WTC11 (cell line): ENCODE measurements at places on chromosomes 13 and 19.

DNA sequence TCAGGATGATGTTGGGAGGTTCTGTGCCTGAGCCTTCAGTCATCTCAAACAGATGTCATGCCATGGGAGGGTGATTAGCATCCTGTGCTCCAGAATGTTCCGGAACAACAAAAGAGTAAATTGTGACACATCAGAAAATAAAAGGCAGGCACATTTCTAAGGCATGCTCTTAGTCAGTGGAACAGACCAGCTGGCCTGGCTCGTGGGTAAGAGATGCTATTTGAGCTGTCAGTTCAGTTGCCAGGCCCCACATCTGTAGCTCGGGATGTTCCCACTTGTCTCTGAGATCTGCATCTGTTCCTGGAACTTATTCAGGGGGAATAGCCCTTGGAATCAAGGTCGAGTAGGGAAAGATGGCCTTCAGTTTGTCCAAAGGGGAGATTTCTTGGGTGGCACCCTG is 26.0 kb downstream of the OLFM4 start:
- no peak for DNase-seq

DNA sequence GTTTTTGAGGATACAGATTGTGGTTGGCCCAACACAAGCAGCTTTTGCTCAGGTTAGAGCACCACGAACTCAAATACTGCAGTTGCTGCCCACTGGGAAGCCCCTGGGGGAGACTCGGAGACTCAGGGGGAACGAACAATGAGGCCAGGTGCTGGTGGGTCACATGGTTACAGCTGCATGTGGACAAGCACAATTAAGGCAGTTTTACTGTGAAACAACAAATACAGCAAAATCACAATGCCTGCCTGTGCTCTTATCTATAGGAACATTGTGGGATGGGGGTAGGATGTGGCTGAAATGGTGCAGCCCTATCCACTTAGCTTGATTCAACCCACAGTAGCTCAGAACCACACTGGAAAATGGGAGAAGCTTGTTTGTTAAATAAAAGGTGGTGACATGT is 119.7 kb upstream of the SPATA13 start:
- no peak for DNase-seq

DNA sequence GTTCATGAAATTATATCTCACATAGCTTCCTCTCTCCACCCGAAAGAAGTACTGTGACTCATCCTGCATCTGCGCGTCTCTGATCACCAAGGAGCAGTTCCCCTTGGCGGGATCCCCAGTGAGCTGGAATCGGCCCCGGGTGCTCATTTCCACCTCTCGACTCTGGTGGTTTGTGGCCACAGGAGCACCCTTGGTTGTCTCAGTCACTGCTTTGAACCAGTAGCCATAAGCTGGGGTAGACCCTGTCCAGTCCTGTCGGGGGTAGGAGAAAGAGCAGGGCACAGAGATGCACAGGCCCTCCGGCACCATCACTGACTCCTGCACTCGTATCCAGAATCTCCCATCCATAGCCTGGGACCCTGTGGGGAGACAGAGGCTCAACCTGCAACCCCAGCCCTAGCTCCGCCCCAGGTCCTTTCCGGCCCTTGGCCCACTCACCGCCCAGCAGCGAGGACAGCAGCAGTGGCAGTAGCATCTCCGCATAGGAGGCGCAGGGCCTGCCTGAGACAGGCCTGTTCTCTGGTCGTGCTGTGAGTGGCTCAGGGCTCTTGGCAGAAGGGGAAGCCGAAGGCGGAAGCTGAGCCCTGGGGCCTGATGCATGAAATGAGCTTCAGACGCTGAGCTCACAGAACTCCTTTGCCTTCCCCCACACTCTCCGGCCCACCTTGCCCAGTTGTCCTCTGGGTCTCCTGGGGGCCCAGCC is at the start of gene SIGLEC10:
TSS of gene SIGLEC10 (minus strand) at position 536 of the 703 bp plus-strand sequence. CDS start at position 475, 61 bp downstream.
- peak; percentile 31 for DNase-seq

DNA sequence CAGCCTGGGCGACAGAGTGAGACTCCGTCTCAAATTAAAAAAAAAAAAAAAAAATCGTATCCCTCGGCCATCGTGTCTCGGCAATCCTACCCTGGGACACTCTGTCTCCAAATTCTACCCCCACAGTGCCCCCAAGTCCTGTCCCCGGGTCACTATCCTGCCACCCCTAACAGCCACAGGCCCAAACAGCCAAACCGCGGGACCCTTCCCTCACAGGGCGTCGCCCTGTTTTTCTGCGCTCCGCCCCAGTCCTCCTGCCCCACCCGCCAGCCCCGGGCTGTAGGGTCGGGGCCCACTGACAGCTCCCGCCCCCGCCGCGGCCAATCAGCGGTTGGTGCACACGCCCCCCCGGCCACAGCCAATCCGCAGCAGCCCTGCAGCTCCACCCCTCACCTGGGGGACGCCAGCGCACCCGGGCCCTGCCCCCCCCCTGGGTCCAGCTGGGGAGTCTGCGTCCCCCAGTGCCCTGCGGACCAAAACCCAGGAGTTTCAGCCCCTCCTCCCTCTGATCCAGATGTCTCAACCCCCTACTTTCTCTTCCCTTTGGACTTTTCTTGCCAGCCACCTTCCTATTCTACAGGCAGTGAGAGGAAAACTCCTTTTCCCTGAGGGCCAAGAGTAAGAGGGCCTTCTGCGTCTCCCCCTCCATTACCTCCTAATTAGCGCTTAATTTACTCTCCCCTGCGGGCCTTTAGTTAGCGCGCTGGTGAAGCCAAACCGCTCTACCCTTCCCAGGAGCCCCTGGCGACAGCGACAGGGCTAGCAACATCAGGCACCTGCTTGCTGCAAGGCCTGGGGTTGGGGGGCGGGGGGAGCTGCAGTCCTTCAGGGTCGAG is 1.5 kb upstream of the BCAT2 start:
- peak; percentile 92 for DNase-seq

DNA sequence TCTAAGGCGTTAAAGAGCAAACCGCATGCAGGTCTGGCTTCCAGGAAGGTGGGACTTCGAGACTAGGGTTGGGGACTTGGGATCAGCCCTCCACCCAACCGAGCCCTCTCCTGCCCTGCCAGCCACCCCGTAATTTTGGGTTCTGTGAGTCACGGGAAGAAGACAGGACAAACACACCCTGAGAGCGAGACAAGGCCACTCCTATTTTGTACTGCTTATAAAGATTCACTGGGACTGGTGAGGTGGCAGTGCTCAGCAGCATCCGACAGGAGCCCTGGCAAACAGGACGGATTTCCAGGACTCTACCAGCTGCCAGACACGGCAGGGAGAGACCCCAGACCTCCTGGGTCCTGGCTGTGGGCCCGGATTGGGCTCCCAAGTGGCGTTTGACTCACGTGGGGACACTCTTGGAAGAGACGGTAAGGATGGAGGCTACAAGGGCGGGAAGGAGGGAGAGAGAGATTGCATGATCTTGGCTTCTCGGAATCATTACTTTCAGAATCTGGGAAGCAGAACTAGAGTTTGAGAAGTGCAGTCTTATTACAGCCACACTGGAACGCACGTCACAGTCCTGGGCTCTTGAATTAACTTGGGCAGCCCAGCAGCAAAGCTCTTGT is at the start of gene C5AR2:
TSS of gene C5AR2 (plus strand) at position 245 of the 617 bp plus-strand sequence. CDS start 8,625 bp downstream, outside the sequence.
- no peak for DNase-seq

DNA sequence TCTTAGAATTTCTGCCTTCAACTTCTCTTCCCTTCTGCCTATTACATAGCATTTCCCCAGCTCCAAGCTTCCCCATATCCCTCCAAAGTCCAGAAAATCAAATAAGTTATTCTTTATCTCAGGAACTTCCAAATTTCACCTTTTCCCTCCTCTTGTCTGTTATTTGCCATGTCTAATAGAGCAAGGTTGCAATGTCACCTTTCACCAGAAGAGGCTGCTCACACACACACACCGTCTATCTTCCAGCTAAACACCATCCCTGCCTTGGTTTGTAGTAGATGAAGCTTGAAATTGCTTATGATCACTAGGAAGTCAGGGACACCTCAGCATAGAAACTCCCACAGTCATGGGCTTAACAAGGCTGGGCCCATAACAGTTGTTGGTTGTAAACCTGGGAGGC is 48.4 kb downstream of the ZNRF4 start:
- no peak for DNase-seq

- DNase-seq, result no peak
These were observed 19.6 kb downstream of the MTMR6 start for GRCh38 chr13:25267715-25268114.

DNA sequence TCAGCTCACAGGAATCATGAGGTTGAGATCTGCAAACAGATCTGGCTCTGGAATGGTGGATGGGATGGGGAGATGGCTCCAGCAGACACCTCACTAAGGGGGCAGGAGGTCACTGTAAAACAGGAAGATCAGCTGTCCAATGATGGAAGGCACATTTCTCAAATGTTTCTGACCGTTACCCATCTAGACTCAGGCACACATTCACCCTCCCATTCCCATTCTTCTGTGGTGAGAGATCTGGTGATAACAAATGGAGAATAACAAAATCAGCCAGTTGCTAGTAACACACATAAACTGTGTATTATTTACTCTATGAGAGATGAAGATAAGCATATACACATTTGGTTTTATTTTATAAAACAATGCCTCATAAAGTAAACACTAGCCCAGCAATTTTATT is 235.9 kb downstream of the TSHZ3 start:
- DNase-seq, result no peak

GRCh38 chr13:41751734-41752445 is 209.0 kb downstream of the VWA8 start:
- DNase-seq, result no peak

GRCh38 chr13:30731361-30732045 is 3.8 kb upstream of the ALOX5AP start:
- DNase-seq, result no peak

DNA sequence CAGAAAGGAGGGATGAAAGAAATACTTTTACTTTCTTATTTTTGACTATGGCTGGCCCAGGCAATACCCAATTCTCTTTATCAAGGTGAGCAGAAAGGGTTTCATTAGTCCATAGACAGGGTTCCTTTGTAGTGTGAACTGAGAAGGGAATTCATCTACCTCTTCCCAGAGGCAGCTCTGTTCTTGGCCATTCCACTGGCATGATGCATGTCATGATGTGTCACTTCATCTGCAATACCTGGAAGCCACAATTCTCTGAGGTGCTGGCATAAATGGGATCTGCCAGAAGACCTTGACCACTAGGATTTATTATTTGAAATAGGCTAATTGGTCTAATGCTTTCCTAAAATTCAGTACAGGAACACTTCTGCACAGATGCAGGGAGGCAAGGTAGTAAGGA is 542.8 kb downstream of the RFC3 start:
- DNase-seq, result no peak

- no peak for DNase-seq
These were observed 2.3 kb downstream of the SLC46A3 start for GRCh38 chr13:28716511-28716910.

GRCh38 chr13:80605716-80606115 is 264.8 kb upstream of the SPRY2 start:
- DNase-seq, result no peak

GRCh38 chr13:113427562-113428468 is 25.5 kb downstream of the ADPRHL1 start:
- no peak for DNase-seq

GRCh38 chr13:105345730-105346129 is 1189.7 kb downstream of the EFNB2 start:
- no peak for DNase-seq

GRCh38 chr13:105929505-105929904 is 606.0 kb downstream of the EFNB2 start:
- no peak for DNase-seq

GRCh38 chr19:18954094-18954493 is 13.1 kb upstream of the HOMER3 start:
- DNase-seq, result no peak

DNA sequence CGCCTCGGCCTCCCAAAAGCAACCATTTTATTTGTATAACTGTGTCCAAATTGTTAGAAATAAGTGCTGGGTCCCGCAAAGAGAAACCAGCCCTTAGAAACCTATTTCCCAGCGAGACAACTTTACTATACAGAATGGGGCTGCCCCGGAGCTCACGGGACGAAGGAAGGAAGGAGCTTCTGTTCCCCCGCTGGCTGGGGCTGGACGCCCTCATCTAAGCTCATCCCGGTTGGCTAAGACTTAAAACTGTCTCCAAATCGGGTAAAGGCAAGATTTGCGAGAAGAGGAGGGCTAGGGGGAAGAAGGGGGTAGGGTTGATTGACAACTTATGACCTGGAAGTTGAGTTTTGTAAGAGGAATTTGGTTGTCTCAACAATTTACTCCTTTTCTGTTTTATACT is 12.3 kb upstream of the BSG start:
- DNase-seq, result no peak

GRCh38 chr19:3454656-3455392 is 25.5 kb downstream of the SMIM24 start:
- no peak for DNase-seq

- DNase-seq, result no peak
These were observed 299.2 kb downstream of the OLFM4 start for GRCh38 chr13:53327680-53328315.

DNA sequence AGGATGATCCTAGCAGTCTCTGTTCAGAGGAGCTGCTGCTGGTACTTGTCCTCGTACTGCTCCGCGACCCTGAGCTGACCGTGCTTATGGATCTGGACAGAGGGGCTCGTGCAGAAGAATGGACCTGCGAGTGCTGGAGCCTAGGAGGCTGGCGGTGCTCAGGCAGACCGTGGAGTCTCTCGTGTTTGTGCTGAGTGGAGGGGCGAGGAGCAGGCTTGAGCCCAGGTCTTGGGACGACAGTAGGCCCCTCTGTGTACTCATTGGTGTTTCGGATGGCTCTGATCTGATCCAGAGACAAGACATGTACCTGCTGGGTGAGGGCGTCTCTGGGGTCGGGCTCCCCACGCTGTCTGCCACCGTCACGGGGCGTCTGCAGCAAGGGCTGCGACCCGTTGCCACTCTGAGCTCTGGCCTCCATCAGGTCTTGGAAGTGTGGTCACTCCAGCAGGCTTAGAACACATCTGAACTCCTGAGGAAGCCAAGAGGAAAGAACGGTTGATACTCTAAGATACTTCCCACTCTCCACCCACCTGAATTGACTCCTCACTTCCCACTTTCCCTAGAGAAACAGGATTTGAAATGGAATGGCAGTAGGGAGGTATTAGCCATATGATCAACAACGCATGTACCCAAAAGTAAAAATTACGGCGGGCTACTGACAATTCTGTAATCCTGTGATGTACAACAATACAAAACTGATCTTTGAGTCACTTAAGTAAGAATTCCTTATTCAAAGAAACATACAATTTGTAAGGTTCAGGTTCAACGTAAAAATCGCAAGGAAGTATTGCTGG is 3.4 kb downstream of the SPRY2 start:
- no peak for DNase-seq

DNA sequence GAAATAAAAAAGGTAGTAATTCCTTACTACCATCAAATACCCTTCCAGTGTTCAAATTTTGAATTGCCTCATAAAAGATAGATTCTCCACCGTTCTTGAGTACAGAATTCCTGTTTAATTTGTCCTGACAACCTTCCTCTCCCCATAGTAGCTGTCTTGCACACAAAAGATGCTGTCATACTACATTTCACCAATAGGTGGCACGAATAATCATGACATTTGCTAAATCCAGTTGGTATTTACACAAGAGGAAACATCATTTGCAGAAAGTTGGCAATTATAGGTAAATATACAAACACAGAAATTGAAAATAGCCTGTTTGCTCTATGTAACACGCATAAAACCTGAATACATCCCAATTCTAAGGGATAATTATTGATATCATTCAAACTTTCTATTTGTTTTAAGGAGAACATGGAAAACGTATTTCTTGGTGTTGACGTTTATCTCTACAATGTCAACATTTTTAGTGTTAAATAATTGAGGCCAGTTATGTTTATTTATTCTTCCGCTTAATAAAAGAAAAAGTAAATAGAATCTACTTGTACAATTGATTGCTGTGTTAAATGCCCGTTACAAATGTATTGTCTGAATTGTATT is 58.3 kb upstream of the CLDN10 start:
- DNase-seq, result no peak

GRCh38 chr19:37114001-37114400 is 35.8 kb downstream of the ZNF420 start:
- DNase-seq, result peak; percentile 13

- no peak for DNase-seq
These were observed 95.2 kb downstream of the TDRD3 start for GRCh38 chr13:60492187-60492586.
